ENCODE measurements at places on chromosomes 7 and 10.

DNA sequence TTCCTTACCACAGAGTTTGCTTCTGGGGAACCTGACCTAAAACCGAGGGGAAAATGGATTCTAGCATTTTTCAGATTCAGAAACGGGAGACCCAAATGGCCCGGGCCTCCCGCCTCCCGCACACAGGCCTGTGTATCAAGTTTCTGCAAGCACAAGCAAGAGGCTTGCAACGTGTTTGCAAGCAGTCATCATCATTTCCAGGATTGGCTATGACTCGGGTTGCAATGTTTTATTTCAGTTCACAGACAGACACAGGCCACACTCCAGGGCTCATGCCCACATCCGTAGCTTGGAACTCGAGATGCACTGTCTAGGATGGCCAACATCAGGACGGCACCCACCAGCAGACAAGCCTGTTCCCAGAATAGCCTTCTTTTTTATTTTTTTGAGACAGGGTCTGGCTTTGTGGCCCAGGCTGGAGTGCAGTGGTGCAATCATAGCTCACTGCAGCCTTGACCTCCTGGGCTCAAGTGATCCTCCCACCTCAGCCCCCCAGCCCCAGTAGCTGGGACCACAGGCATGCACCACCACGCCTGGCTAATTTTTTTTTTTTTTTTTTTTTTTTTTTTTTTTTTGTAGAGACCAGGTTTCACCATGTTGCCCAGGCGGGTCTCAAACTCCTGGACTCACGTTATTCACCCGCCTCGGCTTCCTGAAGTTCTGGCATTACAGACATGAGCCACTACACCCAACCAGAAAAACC lies 68.1 kb upstream of the FOXK1 start:
- no peak for DNase-seq

- no peak for DNase-seq
Observed at GRCh38 chr10:89985446-89985845, 284.1 kb downstream of the KIF20B start.

DNA sequence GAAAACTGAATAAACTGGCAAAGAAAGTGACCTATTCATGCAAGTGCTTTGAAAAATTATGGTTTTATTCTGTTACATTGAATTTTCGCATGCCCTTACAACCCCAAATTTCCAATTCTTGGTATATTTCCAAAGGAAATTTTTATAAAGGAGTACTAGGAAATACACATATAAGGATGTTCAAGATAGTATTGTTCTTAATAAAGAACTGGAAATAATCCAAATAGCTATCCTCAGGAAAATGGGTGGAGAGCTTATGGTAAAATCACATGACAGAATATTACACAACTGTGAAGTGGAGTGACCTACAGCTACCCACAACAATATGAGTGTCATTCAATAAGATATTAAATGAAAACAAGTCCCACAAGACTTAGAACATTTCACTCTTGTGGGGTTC lies 138.9 kb upstream of the BMPER start:
- no peak for DNase-seq

GRCh38 chr7:67451306-67451705 lies 454.7 kb downstream of the TYW1 start:
- no peak for DNase-seq

DNA sequence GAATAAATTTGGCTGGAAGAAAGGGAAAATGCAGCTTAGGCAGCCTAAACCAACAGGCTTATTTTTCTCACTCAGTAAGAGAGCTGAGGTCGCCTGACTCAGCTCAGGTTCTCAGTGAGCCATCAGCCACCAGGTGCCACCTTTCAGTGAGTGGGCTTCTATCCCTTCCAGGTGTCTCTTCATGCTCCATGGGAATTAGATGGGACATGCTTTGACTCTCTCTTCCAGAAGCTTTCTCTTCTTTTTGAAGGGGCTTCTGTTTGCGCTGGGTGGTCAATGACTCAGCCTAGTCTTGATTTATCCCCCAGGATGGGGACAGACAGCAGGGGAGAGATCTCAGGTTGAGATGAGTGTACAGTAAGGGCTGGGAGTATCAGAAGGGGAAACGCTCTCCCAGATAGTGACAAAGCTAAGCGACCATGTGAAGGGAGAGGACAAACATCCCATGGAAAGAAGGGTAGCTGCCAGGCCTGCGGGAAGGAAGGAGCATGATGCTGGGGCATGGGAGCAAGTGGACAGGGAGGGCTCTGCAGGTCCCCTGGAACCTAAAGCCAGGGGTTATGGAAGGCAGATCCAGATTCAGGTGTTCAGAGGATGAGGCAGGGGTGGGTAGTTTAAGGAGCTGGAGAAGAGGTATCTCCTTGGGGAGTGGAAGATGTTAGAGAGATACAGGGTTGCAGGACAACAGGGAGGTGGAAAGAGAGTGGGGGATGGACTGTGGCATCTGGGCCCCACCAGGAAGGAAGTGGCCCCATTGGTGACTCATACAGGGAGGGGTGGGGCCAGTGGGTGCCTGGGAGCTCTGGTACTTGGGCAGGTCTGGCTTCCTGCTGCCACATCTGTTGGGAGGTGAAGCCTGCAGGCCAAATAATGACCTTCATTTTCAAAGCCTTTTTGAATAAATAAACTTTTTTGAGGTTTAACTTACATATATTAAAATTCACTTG lies 32.5 kb downstream of the OGDH start:
- DNase-seq, result peak; percentile 92

- DNase-seq, result no peak
Observed at GRCh38 chr10:118911363-118911762, 118.2 kb upstream of the NANOS1 start.

GRCh38 chr10:132461103-132461682 lies 64.2 kb downstream of the PWWP2B start:
- no peak for DNase-seq

DNA sequence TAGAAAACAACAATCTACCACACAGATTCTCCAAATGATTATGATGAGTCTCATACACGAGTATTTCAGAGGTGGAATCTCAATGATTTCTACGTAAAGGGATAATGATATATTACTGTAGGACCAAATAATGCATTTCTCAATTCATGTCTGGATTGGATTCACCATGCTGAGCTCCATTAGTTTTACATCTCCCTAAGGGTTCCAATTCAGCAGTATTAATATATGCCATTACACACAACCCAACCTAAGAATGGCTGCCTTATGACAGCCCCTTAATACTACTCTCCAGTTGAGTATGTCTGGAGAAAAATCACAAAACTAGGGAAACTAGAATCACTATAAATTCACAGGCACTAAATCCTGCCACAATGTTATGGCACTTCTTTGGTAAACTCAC lies 234.3 kb upstream of the PLXNA4 start:
- no peak for DNase-seq

- DNase-seq, result no peak
Observed at GRCh38 chr7:45975847-45976484, 54.9 kb upstream of the IGFBP3 start.
